ENCODE measurements at places on chromosomes 1 and 21. TPM values are rescaled to one million over a fixed set of nuclear protein-coding genes. Genes with fewer than 3 reads are reported as not detected.

Gene SPRR2B
- polyA plus RNA-seq: not detected

DNA sequence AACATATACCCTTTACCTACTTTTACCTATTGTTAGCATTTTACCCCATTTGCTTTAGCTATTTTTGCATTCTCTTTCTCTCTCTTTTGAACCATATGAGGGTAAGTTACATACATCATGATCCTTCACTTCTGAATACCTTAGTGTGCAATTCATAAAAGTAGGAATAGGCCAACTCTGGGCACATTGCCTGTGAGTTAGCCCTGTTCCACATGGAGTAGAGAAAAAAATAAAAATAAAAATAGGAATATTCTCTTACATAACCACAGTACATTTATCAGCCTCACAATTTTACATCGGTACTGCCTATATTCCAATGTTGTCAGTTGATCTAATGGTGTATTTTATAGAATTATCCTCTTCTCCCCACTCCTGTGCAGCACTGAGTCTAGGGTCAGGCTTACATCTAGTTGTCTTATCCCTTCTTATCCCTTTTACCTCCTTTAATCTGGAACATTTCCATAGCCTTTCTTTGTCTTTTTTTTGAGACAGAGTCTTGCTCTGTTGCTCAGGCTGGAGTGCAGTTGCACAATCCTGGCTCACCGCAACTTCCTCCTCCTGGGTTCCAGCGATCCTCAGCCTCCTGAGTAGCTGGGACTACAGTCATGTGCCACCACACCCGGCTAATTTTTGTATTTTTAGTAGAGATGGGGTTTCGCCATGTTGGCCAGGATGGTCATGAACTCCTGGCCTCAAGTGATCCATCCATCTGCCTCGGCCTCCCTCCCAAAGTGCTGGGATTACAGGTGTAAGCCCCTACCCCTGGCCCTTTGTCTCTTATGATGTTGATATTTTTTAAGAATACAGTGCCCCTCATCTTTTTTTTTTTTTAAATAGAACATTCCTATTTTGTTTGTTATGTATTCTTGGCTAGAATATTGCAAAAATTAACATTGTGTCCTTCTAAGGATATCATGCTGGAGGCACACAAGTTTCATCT lies 11.1 kb upstream of the SLC30A1 start:
- DNase-seq: no peak

- no peak for DNase-seq
Measured at GRCh38 chr1:63813829-63814277, 40.0 kb downstream of the ROR1 start.

Gene SEMA6C
- 97.0 TPM for polyA plus RNA-seq

GRCh38 chr1:166235728-166236127 lies 68.9 kb upstream of the FAM78B start:
- DNase-seq: no peak

Gene WNT2B
- 4.7 TPM for polyA plus RNA-seq

Gene NOS1AP
- polyA plus RNA-seq: 0.56 TPM

DNA sequence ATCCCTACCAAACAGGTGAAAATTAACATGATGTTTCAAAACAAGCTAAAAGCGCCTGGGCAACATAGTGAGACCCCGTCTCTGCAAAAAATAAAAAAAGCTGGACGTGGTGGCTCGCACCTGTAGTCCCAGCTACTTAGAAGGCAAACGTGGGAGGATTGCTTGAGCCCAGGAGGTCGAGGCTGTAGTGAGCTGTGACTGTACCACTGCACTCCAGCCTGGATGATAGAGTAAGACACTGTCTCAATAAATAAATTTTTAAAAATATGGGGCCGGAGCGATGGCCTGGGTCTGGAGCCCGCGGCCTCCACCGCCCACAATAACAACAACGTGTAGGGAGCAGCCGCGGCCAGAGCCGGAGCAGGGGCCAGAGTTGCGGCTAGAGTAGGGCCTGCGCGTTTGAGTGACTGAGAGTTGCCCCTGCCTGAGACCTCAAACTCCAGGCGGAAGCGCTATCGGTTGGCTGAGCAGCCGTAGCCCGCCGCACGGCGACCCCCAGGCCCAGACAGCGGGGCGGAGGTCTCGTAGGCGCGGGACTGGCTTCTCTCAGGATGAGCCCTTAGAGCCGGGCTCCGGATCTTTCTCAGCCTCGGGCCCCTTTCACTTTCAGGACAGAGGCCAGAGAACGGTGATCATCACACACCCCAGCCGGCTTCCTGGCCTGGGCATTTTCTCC lies 41.4 kb downstream of the ZMYM1 start:
- no peak for DNase-seq

GRCh38 chr1:100443811-100444571 lies 91.7 kb downstream of the CDC14A start:
- no peak for DNase-seq

DNA sequence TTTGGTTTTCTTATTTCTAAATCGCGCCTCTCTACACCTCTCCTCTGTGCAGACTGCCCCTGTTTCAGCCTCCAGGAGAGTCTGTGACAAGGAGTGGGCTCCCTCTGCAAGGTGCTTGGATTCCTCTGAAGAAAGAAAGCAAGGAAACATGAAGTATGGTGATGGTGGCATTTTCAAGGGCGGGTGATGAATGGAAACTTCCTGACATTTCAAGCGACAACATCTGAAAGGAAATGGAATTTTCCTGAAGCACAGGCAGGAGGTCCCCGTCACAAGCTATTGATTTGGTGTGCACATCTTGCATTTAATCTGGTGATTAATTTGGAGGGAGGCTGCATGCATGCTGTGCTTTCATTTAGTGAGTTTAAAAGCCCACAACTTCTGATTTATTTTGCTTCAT lies 164.6 kb upstream of the FGGY start:
- no peak for DNase-seq

GRCh38 chr1:160971618-160972056 lies 17.0 kb upstream of the ITLN2 start:
- no peak for DNase-seq

DNA sequence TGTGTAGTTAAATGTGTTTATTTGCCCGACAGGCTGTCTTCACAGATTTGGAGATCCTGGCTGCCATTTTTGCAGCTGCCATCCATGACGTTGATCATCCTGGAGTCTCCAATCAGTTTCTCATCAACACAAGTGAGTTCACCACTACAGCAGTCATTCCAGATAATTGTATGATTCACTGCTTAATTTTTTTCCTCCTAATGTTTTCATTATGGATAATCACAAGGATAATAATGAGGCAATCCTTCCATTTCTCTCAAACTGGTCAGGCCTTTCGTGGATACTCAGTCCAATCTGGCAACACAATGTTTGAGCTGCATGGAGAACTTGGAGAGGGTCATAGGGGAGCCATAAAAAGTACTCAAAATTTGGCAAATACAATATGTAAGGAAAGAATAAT lies 168.3 kb upstream of the SGIP1 start:
- DNase-seq: no peak

- no peak for DNase-seq
Measured at GRCh38 chr1:177646757-177647730, 322.8 kb downstream of the SEC16B start.

- no peak for DNase-seq
Measured at GRCh38 chr1:85484264-85484663, 19.3 kb upstream of the DDAH1 start.

Measured in forelimb muscle (tissue), 1 donor.